Panc1 (cell line): ENCODE measurements at places on chromosomes 3 and 15. TPM values are rescaled to one million over a fixed set of nuclear protein-coding genes. Genes with fewer than 3 reads are reported as not detected.

GRCh38 chr3:13839253-13839652 is 40.6 kb downstream of the WNT7A start:
- no peak for DNase-seq

- no peak for DNase-seq
These were observed 110.9 kb upstream of the LYSMD4 start for GRCh38 chr15:99844150-99844549.

DNA sequence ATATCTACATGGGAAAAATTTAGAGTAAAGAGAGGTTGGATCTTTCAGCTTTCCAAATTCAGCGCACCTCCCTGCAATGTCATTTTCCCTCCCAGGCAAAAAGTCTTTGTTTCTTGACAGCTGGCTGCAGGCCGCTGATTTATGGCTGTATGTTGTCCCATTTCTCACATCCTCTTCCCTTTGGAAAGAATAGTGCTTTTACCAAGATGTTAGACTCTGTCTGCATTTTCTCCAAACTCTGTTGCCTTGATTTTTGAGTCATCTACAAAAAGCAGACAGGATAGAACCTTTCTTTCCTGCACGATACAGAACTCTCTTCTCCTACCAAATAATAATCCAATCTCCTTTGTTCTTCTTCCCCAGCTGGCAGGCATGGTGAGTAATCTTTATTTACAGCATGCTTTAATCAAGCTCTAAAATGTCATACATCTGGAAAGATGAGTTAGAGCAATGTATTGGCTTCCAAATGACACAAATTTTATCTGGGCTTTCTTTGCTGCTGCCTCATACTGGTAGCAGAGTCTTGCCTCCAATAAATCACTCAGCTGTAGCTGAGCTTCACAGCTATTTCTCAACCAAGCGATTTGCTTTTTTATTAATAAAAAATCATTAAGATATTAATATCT is 101.9 kb downstream of the PIK3R4 start:
- DNase-seq, result no peak

DNA sequence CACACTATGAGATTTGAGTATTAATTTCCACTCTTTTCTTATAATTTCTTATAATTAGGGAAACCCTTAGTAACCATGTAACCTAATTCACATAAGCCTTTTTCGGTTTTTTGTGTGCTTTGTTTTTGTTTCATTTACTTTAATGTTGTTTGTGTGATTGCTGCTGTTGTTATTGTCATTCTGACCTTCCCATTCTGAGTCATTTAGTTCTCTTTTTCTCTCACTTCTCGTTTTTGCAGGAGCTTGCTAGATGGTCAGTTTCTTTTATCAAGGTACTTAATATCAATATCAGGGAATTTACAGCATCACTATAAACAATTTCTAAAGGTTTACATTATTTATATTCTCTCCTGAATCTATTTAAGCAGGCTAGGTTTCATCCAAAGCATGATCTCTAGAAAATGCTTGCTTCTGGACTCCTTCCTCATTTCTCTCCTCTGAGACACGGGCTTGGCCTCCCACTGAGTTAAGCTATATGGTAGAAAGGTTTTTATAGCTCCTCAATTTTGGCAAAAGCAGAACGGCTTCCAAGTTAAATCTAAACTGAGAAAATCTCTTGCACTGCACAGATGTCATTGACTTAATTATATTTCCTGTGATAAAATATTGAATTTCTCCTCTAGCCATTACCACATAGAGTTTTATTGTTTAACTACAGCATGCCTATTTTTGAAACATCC is 534.2 kb downstream of the NSUN3 start:
- DNase-seq, result no peak

ZNF35 gene
- 9.3 TPM for total RNA-seq
